ENCODE measurements at places on chromosomes 5 and 9. TPM values are rescaled to one million over a fixed set of nuclear protein-coding genes. Genes with fewer than 3 reads are reported as not detected.

GRCh38 chr5:174793076-174793475 is 68.7 kb downstream of the MSX2 start:
- DNase-seq, result no peak

DNA sequence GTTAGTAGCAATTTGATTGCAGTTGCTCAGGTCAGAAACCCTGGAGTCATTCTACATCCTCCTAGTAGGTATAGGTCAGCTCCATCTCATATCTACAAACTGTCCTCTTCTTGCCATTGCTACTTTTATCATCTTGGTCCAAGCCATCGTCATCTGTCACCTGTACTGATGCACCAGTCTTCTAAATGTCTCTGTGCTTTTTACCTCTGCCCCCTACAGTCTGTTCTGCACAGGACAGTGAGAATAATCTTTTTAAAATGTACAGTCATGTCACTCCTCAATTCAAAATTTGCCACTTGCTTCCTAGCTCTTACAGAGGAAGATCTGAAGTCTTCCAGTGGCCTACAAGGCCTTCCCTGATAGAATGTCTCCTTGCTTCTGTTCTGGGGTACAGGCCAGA is 6.8 kb downstream of the NNT start:
- DNase-seq, result no peak

DNA sequence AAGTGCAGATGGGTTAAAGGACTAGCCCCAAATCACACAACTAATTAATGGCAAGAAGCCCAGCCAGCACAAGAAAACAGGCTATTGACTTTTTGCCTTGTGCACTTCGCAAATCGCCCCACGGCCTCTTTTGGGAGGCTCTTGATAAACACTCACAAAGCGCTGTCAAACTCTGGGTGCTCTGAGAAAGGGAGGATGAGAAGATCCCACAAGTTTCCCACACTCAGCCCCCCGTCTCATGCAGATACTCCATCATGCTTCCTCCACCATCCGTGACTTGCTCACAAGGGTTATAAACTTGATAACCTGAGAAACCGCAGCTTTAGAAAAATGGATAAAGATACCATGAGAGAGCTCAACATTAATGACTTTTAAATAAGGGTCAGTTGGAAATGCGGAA is 219.7 kb downstream of the EBF1 start:
- no peak for DNase-seq

DNA sequence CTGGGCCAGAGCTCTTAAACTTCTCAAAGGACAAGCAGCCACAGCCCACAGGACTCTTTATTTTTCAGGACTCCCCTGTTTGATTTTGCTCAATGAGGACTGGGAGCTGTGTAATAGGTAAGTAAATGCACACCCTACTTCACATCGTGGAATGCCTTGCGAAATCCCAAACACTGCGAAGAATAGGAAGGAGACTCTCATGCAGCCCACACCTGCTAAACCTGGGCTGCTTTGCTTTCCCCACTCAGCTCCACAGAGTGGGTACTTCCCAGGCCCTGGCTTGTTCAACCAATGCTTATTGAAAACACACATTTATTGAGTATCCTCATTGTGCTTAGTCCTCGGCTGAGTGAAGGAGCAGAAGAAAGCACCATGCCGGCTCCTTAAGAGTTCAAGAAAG is 103.3 kb upstream of the FSTL4 start:
- no peak for DNase-seq

DNA sequence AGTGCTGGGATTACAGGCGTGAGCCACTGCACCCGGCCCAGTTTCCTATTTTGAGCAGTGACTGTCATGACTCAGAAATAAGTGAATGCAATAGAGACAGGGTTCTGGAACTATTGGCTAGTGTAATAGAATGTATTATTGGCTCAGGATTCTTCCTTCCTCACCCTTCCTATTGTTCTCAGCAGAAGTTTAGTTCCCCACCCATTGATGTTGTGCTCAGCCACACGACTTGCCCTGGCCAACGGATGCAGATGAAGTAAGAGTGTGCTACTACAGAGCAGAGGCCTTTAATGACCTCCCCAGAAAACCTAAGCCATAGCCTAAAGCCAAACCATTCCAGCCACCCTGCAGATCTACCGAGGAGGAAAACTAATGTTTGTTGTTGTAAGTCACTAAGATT is 287.9 kb downstream of the AGTPBP1 start:
- DNase-seq, result no peak

DNA sequence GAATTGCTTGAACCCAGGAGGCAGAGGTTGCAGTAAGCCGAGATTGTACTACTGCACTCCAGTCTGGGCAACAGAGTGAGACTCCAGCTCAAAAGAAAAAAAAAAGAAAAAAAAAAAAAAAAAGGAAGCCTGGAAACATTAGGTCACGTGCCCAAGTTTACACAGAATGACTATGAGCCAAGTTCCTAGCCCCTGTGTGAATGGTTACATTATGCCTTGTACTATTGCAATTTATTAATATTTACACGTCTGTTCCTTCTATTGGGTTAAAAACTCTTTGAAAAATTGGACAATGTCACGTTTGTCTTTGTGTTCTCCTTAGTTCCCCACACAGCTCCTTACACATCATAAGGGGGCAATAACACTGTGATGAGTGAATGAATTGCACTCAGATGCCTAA is 33.5 kb upstream of the SLC28A3 start:
- DNase-seq, result no peak

- peak; percentile 85 for DNase-seq
These were observed 106.3 kb upstream of the SPOCK1 start for GRCh38 chr5:137605411-137605810.

- no peak for DNase-seq
These were observed 29.9 kb upstream of the DENND1A start for GRCh38 chr9:123959787-123960186.

- no peak for DNase-seq
These were observed 136.2 kb upstream of the SLC30A5 start for GRCh38 chr5:68957591-68957990.

DNA sequence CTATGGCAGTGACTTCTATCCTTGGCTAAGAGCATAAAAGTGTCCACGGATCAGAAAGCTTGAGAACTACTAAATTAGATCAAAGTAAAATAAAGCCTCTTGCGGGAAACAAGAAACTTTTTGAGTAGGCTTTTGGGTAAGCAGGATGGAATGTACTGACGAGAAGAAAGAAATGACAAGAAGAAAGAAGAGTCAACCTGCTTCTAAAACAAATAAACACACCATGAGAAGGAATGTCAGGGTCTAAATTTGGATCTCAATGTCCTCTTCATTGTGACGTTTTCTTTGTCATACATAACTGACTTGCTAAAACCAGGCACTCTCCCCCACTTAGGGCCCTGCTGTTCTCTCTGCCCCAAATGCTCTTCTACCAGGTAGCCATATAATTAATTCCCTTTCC is 290.1 kb upstream of the PTGER4 start:
- no peak for DNase-seq

DNA sequence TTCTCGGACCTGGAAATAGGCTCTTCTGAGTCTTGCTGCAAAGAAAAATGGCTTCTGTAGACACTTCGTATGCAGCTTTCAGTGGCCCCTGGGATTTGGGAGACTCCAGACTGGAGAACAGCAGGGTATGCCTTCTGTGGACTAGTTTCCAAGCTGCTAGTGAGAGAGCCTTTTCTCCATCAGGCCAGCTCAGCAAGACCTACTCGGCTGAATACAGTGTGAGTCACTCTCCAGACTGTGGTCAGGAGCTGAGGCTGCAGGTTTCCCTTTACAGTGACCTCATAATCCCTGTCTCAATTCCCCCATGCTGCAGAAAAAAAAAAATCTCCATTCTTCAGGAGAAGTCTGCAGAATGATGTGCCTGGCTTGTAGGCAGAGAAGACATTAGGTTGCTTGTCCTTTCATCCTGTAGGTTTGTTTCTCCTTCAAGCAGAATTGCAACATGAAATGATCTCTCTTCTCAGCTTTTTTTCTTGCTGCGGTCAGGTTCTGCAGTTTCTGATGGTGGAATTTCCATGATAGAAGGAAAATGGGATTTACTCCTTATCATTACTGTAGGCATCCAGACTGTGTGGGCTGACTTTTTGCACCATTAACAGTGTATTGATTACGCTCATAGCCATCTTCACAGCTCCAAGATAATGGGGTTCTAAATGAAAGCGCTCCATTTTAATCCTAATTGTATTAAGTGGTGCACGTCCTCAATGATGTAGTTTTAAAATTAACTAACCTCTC is 78.3 kb upstream of the TNFSF8 start:
- DNase-seq, result peak; percentile 24

DNA sequence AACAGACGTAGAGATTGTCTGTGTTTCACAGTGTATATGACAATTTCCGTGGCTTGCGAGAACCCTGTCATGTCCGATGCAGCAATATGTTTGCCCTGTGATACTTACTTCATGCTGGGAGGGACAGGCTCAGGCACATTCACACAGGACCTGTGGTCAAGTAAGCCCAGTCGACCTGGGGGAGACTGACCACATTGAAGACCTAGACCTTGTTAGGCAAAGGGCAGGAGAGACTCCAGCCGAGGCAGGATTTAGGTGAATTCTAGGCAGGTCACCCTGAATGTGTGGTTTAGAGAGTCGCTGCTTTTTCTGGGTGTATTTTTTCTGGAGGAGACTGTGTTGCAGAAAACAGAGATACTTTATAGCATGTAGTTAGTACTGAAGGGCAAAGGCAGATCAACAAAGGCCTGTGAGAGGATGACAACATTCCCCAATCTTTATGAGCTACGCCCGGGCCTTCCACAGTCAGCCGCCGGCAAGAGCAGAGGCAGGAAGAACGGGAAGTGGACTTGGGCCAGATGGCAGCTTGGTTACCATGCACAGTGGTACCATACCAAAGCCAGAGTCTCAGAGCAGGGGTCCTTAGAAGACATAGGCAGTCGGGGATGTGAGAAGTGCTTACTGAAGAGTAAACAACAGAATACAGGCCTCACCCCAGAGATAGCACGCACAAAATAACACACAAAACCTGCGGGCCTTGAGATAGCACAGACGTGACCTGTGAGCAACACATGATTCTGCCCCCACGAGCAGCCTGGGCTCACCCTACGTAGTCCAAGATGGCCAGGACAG is 220.7 kb downstream of the CACNA1B start:
- DNase-seq, result peak; percentile 51

GRCh38 chr9:107809871-107810460 is 320.4 kb upstream of the KLF4 start:
- DNase-seq, result no peak

DNA sequence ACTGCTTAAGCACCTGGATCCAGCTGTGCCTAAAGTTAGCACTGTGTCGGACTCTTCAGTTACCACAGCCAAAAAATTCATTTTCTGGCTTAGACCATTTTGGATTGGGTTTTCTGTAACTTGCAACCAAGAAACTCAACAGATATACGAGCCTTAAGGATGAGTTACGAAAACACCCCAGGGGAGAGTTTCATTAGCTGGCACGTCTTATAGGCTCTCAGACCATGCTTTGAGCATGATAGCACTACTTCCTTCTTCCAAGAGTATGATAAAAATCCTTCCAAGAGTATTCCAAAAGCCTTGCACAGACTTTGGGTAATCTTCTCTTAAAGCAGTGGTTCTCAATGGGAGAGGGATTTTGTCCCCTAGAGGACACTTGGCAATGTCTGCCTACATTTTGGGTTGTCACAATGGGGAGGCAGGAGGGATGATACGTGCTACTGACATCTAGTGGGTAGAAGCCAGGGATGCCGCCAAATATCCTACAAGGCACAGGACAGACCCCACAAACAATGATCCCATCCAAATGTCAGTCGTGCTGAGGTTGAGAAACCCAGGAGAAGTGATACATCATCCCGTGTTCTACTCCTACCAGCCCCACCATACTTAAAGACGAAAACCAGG is 64.8 kb downstream of the SMIM23 start:
- no peak for DNase-seq

GRCh38 chr5:20476016-20476415 is 488.0 kb upstream of the CDH18 start:
- DNase-seq, result no peak

DNA sequence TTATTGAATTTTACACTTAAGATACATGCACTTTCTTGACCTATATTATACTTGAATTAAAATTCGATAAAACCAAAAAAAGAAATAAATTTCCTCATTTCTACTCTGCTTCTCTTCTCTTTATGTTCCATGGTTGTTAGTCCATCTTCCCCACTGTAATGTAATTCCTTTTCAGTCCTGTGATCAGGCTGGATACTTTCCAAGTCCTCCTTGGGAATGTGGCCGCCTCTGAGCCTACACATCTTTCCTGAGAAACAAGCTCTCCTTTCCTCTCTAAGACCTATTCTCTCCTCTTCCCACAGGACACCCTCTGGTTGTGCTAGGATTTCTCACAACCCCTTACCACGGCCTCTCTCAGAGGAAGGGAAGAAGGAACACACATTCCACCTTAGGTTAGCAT is 285.1 kb downstream of the DNAH5 start:
- no peak for DNase-seq

DNA sequence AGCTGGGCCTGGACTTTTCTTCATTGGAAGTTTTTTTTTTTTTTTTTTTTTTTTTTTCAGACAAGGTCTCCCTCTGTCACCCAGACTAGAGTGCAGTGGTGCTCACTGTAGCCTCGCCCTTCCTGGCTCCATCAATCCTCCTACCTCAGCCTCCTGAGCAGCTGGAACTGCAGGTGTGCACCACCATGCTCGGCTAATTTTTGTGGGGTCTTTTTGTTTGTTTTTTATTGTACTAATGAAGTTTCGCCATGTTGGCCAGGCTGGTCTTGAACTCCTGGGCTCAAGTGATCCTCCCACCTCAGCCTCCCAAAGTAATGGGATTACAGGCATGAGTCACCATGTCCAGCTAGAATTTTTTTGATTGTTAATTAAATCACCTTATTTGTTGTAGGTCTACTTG is 3.6 kb downstream of the DNAJC18 start:
- no peak for DNase-seq

Gene EDIL3
- 72.4 TPM for total RNA-seq

Gene FBXL7
- total RNA-seq, result 7.8 TPM

Gene NME5
- total RNA-seq, result 14.7 TPM

Gene CCDC192
- total RNA-seq, result not detected

Gene IL3
- not detected for total RNA-seq
